ENCODE measurements at places on chromosomes 7 and 10. TPM values are rescaled to one million over a fixed set of nuclear protein-coding genes. Genes with fewer than 3 reads are reported as not detected.

DNA sequence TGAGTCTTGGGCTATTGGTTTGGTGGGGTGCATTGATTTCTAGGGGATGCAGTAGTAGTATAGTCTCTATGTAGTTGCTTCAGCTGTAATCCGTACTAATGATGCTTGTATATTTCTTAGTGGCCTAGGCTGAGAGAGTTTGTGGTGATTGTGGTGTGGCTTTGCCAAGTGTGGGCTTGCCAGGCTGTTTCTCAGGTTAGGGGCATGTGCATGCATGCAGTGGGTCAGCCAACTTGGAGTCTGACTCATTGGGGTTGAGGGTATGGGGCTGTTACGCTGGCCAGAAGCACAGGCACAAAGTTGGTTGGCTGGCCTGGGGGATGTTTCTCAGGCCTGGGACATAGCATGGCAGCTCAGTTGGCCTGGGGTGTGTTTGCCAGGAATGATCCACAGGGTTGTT is 25.7 kb upstream of the PLA2G12B start:
- H3K36me3 ChIP-seq: no peaks in the 10 kb centered on the region
- H3K27ac ChIP-seq: no peak overlapping the region
- no peak overlapping the region for H3K4me3 ChIP-seq
- no peaks in the 10 kb centered on the region for H3K27me3 ChIP-seq

DNA sequence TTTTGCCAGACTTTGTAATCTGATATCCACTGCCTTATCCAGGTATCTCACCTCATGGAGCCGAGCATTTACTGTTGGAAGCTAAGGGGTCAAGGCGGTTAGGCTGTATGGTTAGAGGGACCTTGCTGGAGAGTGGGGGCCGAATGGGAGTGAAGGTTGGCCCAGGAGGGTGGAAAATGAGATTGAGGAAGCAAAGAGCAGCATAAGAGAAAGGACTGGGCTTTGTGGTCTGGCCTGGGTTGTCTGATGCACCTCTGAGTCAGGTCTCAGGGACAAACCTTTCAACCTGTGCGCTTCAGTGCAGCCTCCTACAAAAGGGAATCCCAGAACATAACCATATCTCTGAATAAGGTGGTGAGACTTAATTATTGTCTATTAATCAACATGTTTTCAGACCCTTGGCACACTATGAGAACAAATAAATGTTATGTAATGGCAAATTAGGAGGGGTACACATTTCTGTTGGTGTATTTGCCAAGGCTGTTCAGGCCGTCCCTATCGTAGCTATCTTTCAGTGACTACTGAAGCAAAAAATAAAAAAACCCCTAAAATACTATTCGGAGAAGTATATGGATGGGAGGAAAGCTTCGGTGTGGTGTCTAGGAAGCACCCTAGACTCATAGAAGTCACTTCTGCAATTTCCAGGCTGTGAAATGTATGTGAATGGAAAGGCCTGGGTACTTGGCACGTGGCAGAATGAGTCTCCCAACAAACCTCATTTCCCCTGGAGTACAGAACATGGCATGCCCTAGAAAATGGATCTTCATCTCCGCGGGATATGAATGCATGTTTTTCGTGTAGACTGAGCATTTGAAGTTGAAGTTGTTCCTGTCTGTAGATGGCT is 4.3 kb downstream of the CAMK1D start:
- DNase-seq: no peak
- no peaks in the 10 kb centered on the region for H3K36me3 ChIP-seq
- no peak overlapping the region for H3K4me3 ChIP-seq
- H3K4me1 ChIP-seq: peaks cover 11% of the 10 kb centered on the region
- H3K27ac ChIP-seq: no peak overlapping the region

- H3K36me3 ChIP-seq: no peaks in the 10 kb centered on the region
- no peak overlapping the region for H3K4me3 ChIP-seq
- DNase-seq: no peak
- no peaks in the 10 kb centered on the region for H3K27me3 ChIP-seq
- no peak overlapping the region for H3K27ac ChIP-seq
These were observed 536.3 kb downstream of the KCNMA1 start for GRCh38 chr10:77101341-77101740.

- no peaks in the 10 kb centered on the region for H3K36me3 ChIP-seq
- no peaks in the 10 kb centered on the region for H3K27me3 ChIP-seq
- no peaks in the 10 kb centered on the region for H3K4me1 ChIP-seq
- no peak for DNase-seq
These were observed 141.3 kb downstream of the SKAP2 start for GRCh38 chr7:26723129-26723528.

GRCh38 chr7:23011222-23011924 is 2.6 kb downstream of the HYCC1 start:
- no peaks in the 10 kb centered on the region for H3K36me3 ChIP-seq
- H3K4me3 ChIP-seq: no peak overlapping the region
- peaks cover 15% of the 10 kb centered on the region for H3K4me1 ChIP-seq
- H3K27me3 ChIP-seq: no peaks in the 10 kb centered on the region
- no peak overlapping the region for H3K27ac ChIP-seq
- DNase-seq: no peak

GRCh38 chr7:74581916-74582440 is 75.5 kb upstream of the GTF2I start:
- no peak overlapping the region for H3K27ac ChIP-seq
- H3K27me3 ChIP-seq: no peaks in the 10 kb centered on the region
- peaks cover 11% of the 10 kb centered on the region for H3K4me1 ChIP-seq

DNA sequence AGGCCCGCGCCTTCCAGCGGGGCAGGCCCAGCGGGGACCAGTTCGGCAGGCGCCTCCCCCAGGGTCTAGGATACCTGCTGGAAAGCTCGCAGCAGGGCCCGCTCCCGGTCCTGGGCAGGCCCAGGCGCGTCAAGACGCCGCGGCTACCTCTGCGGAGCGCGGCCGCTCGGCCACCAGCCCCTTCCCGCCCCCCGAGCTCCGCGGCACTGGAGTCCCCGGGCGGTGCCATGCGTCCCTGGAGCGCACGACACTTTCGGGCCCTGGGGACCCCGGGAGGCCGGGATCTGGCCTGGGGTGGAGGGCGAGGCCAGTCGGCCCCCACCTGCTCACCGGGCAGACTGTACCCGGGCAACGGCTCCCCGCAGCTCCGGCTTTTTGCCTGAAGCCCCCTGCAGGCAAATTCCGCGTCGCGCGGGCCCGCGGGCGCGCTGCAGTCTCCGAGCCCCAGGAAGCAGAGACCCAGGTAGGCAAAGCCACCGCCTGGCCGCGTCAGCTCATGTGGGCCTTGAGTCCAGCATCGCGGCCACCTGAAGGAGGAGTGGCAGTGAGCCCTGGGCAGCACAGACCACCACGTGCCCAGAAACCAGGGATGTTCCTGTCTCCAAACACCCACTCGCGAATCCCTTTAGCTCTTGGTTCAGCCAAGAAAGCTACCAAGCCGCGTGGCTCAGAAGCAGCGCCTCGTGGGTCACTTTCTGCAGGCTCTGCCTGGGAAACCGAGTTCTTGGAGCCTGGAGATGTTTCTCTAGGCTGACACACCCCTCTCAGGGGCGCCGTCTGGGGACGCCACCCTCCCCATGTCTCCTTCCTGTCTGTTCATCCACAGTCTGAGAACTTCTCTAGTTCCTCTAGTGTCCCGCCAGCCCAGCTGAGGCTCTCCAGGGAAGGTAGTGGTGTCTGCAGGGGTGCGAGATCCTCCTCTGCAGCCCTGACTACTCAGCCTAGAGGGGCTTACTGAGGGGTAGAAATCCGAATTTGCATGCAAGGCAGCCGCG is 46.1 kb upstream of the APBB1IP start:
- peak; percentile 38 for DNase-seq
- H3K36me3 ChIP-seq: no peaks in the 10 kb centered on the region
- H3K27me3 ChIP-seq: peaks cover 5% of the 10 kb centered on the region
- H3K27ac ChIP-seq: no peak overlapping the region
- H3K4me1 ChIP-seq: no peaks in the 10 kb centered on the region

GRCh38 chr10:31650010-31650409 is 278.6 kb downstream of the ARHGAP12 start:
- no peaks in the 10 kb centered on the region for H3K36me3 ChIP-seq
- H3K27me3 ChIP-seq: no peaks in the 10 kb centered on the region
- DNase-seq: no peak
- peak overlapping the region; percentile 40 for H3K27ac ChIP-seq

- no peaks in the 10 kb centered on the region for H3K27me3 ChIP-seq
- no peak overlapping the region for H3K27ac ChIP-seq
- DNase-seq: no peak
- no peaks in the 10 kb centered on the region for H3K36me3 ChIP-seq
These were observed 646.7 kb downstream of the PARD3 start for GRCh38 chr10:34168439-34168838.

DNA sequence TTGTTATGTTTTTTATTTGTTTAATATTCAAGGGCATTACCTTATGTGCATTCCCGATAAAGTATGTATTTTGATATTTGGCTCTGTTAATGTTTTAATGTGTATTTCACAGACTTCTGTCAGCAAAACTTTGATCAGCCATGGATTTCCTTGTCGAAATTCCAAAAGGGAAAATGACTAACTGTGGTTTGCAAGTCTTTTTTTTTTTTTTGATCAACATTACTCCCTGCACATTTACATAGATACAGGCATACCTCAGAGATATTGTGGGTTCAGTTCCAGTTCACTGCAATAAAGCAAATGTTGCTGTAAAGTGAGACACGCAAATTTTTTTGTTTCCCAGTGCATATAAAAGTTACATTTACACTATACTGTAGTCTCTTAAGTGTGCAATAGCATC is 351.9 kb downstream of the CXCL12 start:
- no peaks in the 10 kb centered on the region for H3K36me3 ChIP-seq
- no peaks in the 10 kb centered on the region for H3K4me1 ChIP-seq
- H3K27me3 ChIP-seq: no peaks in the 10 kb centered on the region
- H3K27ac ChIP-seq: no peak overlapping the region
- H3K4me3 ChIP-seq: no peak overlapping the region
- no peak for DNase-seq

DNA sequence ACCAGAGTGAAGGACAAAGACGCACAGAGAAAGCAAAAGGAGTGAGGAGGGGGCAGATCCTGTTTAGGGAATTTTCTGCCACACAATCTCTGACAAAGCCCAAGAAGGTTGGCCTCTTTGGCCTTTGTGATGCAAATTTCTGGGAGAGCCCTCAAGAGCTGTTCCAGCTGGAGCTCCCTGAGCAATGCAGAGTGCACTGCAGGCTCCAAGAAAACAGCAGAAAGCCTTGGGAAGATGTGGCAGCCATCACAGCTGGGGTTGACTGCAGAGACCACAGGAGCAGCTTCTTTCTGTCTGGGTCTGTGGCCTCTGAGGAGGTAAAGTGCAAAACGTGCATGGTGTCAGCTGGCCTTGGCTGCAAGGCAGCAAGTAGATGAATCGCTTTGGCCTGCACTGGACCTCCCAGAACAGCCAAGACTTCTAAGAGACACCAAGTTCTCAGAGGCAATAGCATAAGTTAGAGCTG is 200.2 kb downstream of the ELMO1 start:
- H3K4me3 ChIP-seq: no peak overlapping the region
- H3K27ac ChIP-seq: no peak overlapping the region
- no peak for DNase-seq
- no peaks in the 10 kb centered on the region for H3K36me3 ChIP-seq
- no peaks in the 10 kb centered on the region for H3K27me3 ChIP-seq

- no peak overlapping the region for H3K4me3 ChIP-seq
- no peaks in the 10 kb centered on the region for H3K27me3 ChIP-seq
- no peak for DNase-seq
- H3K36me3 ChIP-seq: no peaks in the 10 kb centered on the region
- no peak overlapping the region for H3K27ac ChIP-seq
These were observed 236.4 kb downstream of the COBL start for GRCh38 chr7:51080216-51080615.

GRCh38 chr10:124065382-124066125 is 27.8 kb downstream of the CHST15 start:
- peaks cover 22% of the 10 kb centered on the region for H3K4me1 ChIP-seq
- no peaks in the 10 kb centered on the region for H3K36me3 ChIP-seq
- H3K27me3 ChIP-seq: no peaks in the 10 kb centered on the region
- no peak overlapping the region for H3K4me3 ChIP-seq
- no peak for DNase-seq

GRCh38 chr7:142813699-142814098 is 41.2 kb upstream of the EPHB6 start:
- H3K27ac ChIP-seq: no peak overlapping the region
- no peaks in the 10 kb centered on the region for H3K4me1 ChIP-seq
- H3K36me3 ChIP-seq: no peaks in the 10 kb centered on the region

GRCh38 chr7:50229964-50230363 is 74.6 kb upstream of the IKZF1 start:
- DNase-seq: no peak
- H3K36me3 ChIP-seq: no peaks in the 10 kb centered on the region
- H3K27me3 ChIP-seq: no peaks in the 10 kb centered on the region
- H3K4me1 ChIP-seq: no peaks in the 10 kb centered on the region
- H3K27ac ChIP-seq: no peak overlapping the region

DNA sequence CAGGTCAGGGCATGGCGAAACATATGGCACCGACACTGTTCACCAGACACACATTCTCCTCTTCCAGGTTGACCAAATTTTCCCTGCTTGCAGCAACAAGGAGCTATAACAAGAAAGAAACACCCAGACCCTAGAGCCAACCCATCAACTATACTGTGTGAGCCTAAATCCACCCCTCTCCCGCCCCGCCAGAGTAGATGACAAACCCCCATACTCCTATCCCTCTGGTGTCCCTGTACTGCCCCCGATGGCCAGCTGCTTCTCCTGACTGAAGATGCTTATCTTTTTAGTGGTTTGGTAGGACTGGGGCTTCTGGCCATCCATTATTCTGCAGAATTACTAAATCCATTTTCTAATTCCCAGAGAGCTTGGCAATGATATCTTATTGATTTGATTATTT is 70.1 kb upstream of the EEPD1 start:
- no peaks in the 10 kb centered on the region for H3K36me3 ChIP-seq
- H3K27ac ChIP-seq: no peak overlapping the region
- H3K4me1 ChIP-seq: no peaks in the 10 kb centered on the region
- no peak for DNase-seq

DNA sequence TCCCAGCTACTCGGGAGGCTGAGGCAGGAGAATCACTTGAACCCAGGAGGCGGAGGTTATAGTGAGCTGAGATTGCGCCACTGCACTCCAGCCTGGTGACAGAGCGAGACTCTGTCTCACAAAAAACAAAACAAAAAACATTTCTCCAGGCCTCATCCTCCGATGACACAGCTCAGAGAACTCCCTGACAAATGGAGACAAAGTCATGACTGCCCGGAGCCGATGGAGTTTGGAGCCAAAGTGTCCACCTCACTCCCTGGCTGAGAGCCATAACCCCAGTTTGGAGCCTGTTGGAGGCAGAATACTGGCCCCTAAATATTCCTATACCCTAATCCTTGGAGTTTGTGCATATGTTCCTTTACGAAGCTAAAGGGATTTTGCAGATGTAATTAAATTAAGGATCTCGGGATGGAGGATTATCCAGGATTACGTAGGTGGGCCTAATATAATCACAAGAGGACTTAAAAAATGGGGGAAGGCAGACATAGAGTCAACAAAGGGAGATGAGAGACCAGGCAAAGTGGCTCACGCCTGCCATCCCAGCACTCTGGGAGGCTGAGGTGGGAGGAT is 22.7 kb downstream of the SSC4D start:
- H3K4me1 ChIP-seq: no peaks in the 10 kb centered on the region
- no peak overlapping the region for H3K27ac ChIP-seq
- no peak overlapping the region for H3K4me3 ChIP-seq
- H3K36me3 ChIP-seq: no peaks in the 10 kb centered on the region

Gene ZNF853
- 2.9 TPM for total RNA-seq

Gene DPYSL4
- total RNA-seq: 2.2 TPM

Gene KAZALD1
- total RNA-seq: 3.8 TPM

Gene C1QL3
- not detected for total RNA-seq

Gene SYT15B
- 33.5 TPM for total RNA-seq

Gene ANKRD30A
- total RNA-seq: not detected

Gene GIMAP6
- total RNA-seq: 41.8 TPM

Gene PTPN20
- total RNA-seq: 2.5 TPM

Gene NANOS1
- total RNA-seq: 1.5 TPM

Gene SLC16A12
- total RNA-seq: 1.3 TPM

All from upper lobe of left lung (tissue), 6 donors.